Caudate nucleus (tissue), 63 donors: ENCODE measurements at places on chromosomes 4 and X.

- DNase-seq = no peak
Observed at GRCh38 chrX:106897259-106897658, 5.9 kb downstream of the RIPPLY1 start.

DNA sequence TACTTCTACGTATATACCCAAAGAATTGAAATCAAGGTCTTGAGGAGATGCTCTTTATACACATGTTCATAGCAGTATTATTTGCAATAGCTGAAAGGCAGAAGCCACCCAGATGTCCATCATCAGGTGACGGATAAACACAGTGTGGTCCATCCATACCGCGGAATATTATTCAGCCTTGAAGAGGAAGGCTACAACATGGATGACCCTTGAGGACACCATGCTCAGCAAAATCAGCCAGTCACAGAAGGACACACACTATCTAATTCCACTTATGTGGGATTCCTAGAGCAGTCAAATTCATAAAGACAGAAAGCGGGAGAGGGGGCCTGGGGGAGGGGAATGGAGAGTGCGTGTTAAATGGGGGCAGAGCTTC is 44.5 kb downstream of the RGS12 start:
- no peak for DNase-seq

- no peak for DNase-seq
Observed at GRCh38 chr4:76589872-76590797, 155.1 kb downstream of the SHROOM3 start.

- no peak for DNase-seq
Observed at GRCh38 chrX:2767631-2768455, 16.0 kb downstream of the XG start.

DNA sequence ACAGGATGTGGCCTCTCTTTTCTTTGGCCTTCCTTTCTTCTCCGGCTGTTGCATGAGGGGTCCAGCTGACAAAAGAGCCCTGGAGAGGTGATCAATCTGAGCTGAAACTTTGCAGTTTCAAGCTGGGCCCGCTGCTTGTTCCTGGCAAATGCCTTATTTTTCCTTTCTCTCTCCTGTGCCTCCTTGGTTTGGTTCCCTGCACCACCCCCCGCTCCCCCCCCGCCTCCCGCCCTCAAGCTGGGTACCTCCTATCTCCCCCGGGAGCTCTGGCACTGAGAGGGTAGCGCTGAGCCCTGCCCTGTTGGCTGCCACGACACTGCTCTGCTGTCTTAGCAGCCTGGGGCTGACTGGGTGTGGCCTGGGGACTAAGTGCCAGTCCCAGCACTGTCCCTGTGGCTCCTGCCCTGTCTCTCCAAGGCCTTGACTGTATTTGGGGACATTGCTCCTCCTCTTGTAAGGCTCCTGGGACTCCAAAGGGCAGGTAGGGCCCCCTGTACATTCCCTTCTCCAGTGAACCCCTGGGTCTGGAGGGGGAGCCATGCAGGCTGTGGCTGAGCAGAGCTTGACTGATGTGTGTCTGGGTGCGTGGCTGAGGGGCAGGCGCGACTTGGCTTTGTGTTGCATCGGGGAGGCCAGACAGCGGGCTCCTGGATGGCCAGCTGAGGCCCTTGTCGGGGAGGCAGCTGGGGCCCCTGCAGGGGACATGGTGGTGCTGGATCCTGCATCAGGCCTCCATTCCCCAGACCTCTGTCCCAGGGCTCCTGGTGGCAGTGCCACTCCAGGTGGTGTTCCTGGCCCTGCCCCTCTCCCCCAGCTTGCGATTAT is 1.1 kb downstream of the PLXNA3 start:
- no peak for DNase-seq

GRCh38 chr4:166577639-166578038 is 656.7 kb downstream of the SPOCK3 start:
- no peak for DNase-seq

DNA sequence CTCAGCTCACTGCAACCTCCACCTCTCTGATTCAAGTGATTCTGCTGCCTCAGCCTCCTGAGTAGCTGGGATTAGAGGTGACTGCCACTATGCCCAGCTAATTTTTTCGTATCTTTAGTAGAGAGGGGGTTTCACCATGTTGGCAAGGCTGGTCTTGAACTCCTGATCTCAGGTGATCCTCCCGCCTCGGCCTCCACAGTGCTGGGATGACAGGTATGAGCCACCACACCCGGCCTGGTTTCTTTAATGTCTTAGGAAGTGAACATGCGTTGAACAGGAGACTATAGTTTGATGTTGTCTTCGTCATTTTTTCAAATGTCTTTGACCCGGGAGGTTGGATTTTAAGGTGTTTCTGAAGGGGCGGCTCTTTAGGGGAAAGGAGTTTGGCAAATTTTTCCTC is 91.0 kb downstream of the DHRSX start:
- DNase-seq = no peak

DNA sequence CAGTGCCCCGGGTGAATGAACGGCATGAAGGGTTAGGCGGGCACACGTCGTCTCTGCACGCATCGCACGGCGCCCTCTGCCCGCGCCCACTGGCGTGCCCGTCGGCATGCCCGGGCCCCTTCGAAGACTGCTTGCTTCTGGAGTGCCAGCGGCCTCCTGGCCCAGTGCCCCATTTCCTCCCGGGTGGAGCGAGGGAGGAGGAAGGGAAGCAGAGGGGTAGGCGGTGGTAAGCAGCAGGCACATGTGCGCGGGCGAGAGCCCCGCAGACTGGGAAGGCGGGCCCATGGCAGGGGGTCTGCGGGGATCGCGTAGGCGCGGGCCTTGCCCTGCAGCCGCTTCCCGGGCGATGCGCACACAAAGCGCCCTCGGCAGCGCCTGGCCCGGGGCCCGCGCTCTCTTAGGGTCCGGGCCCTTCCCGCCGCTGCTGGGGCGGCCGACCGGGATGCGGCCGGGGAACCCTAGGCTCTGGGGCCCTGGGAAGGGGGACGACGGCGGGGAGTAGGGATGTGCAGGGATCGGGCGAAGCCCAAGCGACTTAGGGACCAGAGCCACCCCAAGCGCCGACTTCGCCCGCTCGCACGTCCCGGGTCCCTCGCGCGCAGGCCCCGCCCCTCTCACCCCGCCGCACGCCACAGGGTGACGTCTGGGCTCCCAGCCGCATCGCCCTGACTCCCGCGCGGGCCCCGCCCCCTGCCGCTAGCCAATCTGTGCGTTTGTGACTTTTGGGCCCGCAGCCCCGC is 866 bp upstream of the EMD start:
- DNase-seq = peak; percentile 57

- no peak for DNase-seq
Observed at GRCh38 chr4:123077330-123077729, 154.9 kb upstream of the NUDT6 start.

- no peak for DNase-seq
Observed at GRCh38 chr4:105837037-105837436, 58.2 kb upstream of the NPNT start.

GRCh38 chrX:15680401-15680800 is 15.8 kb upstream of the CLTRN start:
- DNase-seq = no peak

GRCh38 chrX:125101971-125102755 is 217.5 kb upstream of the TEX13C start:
- no peak for DNase-seq

GRCh38 chr4:82381661-82382296 is 8.0 kb upstream of the HNRNPD start:
- DNase-seq = no peak

DNA sequence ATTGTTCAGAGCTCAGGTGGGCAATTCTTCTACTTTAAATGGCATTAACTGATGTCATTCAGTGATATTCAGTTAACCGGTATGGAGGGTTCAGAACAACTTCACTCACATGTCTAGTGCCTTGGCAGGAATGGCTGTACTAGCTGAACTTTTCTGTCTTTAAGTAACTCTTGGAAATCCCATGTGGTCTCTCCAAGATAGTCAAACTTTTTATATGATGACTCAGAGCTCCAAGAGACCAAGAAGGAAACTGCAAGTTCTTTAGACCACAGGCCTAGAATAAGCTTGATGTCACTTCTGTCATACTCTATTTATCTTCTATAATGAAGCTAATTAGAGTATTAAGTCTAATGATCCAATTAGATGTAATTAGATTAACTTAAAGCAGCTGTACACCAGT is 24.9 kb downstream of the LHFPL1 start:
- no peak for DNase-seq

DNA sequence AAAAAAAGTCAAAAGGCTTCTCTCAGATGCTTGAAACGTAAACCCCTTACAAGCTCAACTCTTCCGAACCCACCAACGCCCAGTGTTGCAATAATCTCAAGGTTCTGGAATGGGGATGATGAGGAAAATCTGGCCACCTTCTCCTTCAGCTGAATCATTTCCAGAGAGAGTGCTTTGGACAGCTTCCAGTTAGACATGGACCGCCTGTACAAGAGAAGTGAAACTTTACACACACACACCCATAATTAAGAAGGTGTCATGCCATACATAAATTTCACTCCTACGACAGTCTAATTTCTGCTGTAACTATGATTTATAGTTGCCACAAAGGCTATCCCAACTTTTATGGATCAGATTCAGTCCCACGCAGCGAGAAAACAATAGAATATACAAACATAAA is 72.3 kb downstream of the PRKG2 start:
- DNase-seq = no peak

GRCh38 chr4:27947302-27947701 is 1086.7 kb downstream of the STIM2 start:
- DNase-seq = no peak

DNA sequence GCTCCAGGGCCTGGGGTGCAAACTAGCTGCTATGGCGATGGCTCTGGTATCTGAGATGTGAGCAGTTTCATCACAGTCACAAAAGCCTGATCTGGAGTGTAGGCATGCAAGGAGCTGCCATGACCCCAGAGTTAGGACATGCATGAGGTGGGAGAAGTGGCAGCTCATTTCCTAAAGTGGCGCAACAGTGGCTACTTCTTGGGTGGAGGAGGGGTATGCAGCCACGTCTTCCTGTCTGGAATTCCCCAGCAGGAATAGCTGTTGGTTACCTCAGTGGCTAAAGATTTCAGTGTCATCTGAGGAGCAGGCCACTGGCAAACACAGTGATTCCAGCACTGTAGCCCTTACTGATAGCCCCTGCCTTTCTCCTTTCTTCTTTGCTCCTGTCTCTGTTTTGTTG is 1382.5 kb downstream of the C4orf33 start:
- DNase-seq = no peak

DNA sequence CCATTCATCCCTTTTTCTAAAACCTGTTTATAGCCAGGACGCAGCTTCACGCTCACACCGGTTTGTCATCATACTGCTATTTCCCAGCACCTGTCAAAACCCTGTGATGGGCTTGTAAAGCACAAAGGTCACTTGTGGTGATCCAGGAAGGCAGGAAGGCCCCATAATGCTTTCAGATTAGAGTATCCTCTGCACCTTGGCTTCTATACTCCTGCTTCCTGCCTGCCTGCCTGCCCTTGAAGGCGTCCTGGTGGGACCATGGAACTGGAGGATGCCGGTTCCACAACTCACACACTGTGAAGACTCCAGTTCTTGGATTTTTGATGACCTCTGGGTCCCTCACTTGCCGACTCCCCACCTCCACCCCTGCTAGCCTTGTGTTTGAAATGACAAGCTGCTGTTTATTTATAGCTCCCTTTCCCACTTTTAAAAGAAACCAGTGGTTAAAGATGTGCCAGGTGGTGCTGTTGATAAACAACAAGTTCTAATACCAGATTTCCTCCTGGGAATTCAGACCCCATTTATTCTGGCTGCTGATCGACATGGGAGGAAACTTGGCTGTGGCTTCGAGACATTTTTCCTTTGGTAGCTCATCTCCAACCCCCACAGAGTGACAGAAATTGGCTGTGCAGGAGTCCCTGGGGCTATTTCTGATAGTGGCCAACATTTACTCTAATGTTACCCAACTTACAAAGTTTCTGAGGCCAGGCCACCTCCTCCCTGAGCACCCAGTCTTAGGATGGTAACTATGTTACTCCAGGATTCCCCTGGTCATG is 211.5 kb downstream of the KDR start:
- DNase-seq = no peak

- DNase-seq = no peak
Observed at GRCh38 chrX:46152756-46153155, 392.5 kb downstream of the ZNF674 start.

DNA sequence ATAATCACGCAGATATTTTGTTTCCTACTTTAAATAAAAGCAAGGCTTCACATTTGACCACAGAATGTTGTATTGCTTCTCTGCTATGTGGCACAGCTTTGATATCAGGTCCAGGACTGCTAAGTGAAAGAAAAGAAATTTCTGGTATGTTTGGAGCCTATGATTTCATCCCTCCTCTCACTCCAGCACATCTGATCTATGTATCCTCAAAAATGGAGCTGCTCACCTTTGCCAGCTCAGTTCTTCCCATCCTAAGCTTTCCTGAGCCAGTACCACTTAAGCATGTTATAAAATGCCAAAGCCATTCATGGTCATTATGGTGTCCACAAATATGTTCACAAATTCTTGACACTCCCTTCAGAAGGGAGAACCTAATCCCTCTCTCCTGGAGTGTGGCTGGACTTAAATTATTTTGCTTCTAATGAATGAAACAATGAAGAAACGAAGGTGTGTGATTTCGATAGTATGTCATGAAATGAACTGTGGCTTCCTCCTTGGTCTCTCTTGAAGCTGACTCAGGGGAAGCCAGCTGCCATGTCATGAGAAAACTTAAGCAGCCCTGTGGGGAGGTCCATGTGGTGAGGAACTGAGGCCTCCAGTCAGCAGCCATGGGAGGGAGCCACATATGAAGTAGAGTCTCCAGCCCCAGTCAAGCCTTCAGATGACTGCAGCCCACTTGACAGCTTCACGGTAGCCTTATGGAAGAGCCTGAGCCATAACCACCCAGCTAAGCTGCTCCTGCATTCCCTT is 207.7 kb downstream of the MGST2 start:
- DNase-seq = no peak

GRCh38 chr4:175731506-175731905 is 80.6 kb downstream of the GPM6A start:
- DNase-seq = no peak

- DNase-seq = no peak
Observed at GRCh38 chr4:172698256-172698655, 470.4 kb upstream of the GALNT7 start.

- no peak for DNase-seq
Observed at GRCh38 chr4:2094545-2094944, 35.4 kb downstream of the NAT8L start.

DNA sequence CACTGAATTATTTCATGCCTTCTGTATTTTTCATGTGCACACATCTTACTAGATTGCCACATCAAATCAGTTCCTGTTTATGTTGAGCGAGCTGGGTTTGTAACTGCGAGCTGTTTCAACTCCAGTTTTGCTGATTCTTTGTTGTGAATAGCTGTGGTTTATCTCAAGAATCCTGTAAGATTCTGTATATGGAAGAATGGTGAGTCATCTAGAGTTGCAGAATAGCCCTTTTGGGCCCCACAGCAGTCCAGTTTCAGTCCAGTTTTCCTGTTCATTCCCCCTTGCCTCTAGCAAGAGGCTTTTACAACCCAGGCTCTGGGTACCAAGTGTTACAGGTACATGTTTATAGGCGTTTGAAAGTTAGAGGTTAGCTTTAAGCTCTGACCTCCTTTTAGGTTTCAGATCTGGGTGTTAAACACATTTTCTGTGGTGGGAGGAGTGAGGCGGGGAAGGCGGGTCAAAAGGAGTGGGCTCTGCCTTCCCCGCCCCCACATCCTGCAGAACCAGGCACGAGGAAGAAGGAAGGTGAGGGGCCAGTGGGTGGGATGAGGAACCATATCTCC is 32.7 kb downstream of the TBC1D14 start:
- DNase-seq = no peak
